ENCODE measurements at places on chromosomes 5 and 9. TPM values are rescaled to one million over a fixed set of nuclear protein-coding genes. Genes with fewer than 3 reads are reported as not detected.

MCTP1 gene
- total RNA-seq = 4.3 TPM

GRCh38 chr5:83101514-83101913 is 24.2 kb downstream of the XRCC4 start:
- DNase-seq = no peak

GRCh38 chr5:171342362-171343111 is 33.5 kb downstream of the TLX3 start:
- DNase-seq = peak; percentile 39

- peak; percentile 60 for DNase-seq
Measured at GRCh38 chr5:98771382-98772109, 1.9 kb upstream of the RGMB start.

GRCh38 chr9:98790842-98791607 is 5.3 kb downstream of the ANKS6 start:
- DNase-seq = peak; percentile 92

DNA sequence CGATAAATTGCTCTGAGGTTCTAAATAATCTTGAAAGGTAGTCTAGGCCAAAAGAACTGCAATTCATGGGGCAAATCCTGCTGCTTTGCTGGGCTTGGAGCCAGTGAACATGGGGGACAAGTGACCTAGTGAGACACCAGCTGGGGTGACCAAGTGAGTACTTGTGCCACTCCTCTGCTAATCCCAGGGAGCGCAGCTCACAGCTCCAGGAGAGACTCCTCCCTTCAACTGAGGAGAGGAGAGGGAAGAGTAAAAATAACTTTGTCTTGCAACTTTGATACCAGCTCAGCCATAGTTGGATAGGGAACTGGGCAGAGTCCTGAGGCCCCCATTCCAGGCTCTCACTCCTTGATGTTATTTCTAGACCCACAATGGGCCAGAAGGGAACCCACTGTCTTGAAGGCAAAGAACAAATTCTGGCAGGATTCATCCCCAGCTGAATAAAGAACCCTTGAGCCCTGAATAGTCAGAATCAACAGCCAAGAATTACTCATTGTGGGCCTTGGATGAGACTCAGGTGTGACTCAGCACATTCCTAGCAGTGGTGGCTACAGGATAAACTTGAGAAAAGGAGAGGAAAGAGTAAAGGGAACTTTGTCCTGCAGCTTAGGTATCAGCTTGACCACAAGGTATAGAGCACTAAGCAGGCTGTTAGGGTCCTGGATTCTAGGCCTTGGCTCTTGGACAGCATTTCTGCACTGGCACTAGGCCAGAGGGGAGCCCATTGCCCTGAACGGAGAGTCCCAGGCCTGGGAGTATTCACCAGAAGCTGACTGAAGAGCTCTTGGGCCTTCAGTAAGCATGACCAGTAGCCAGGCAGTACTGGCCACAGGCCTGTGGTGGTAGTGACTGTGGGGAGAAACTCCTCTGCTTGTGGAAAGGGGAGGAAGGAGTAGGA is 288.3 kb upstream of the CDH18 start:
- peak; percentile 80 for DNase-seq

DNA sequence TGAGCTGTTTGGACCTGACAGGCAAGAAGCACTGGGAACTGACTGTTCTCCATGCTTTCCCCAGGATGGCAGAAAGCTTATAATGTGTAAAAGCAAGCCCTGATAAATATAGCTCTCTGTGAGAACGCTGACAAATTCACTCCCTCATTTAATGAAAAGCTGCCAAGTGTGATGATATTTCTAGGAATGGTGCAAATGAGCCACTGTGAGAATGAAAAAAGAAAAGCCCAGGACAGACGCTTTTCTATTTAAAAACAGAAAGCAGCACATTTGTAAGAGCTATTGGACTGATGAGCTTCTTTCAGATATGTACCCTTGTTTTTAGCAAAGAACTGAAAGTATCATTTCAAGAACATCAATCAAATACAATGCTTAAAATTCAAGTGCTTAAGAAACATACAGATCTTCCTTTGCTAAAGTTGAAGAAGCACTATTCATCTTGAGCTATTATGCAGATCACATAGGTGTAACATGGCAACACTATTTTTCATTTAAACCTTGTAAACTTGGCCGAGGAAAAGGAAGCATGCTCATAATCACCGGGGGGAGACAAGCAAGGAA is 842.6 kb upstream of the ACO1 start:
- no peak for DNase-seq

- DNase-seq = no peak
Measured at GRCh38 chr5:134444941-134445471, 33.3 kb upstream of the CDKN2AIPNL start.

Data from PC-9 (cell line).